ENCODE measurements at places on chromosomes 16 and 17. TPM values are rescaled to one million over a fixed set of nuclear protein-coding genes. Genes with fewer than 3 reads are reported as not detected.
A peak's percentile ranks its signal among the peaks of the same experiment; 100 is the strongest.

Gene CA4
- 0.94 TPM for polyA plus RNA-seq

Gene RPRML
- not detected for polyA plus RNA-seq

DNA sequence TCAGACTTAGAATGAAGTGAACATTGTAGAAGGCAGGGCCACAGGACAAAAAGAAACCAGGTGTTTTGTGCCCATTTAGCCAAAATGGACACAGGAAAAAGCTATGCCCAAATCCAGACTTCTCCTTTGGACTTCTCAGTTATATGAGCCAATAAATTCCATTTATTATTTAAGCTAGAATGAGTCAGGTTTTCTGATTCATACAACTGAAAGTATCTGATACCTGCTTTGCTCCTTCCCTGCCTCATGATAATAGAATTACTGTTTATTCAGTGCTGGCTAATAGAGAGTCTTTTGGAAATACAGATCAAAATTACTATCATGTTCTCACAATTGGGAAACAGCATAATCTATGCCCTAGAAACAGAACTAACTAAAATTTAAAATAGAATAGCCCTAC, 8.7 kb upstream of the CPD start:
- no peak for DNase-seq

DNA sequence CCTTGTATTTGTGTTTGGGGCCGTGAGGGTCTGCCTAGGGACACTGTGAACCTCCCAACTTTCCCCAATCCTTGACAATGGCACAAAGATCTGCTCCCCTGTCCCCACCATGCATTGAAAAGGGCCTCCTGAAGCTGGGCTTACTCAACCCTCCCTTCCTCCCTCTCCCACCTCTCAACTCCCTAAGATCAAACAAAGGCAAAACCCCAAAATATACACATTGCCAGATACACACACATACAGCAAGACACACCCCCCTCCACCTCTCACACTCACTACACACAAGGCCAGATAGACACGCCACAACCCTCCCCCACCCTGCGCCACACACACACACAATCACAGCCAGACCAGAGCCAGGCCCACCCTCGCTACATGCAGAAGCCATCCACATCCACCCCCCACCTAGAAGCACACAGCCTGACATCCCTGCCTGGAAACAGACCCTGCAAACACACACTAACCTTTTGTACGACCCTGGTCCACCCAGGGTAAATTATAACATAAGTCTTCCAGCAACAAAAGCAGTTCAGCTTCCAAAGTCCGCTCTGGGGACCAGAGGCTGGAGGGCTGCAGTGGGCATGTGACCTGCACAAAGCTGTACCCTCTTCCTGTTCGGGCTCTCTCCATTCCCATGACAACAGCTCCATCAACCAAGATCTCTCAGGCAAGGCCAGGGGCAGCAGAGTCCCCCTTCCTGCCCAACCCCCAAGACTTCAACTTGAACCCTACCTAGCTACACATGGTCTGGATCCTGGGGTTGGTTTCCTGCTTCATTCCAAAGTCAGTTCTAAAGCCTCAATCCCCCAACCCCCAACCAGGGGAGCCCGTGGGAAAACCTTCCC, 1.9 kb downstream of the PCGF2 start:
- peak; percentile 49 for DNase-seq

DNA sequence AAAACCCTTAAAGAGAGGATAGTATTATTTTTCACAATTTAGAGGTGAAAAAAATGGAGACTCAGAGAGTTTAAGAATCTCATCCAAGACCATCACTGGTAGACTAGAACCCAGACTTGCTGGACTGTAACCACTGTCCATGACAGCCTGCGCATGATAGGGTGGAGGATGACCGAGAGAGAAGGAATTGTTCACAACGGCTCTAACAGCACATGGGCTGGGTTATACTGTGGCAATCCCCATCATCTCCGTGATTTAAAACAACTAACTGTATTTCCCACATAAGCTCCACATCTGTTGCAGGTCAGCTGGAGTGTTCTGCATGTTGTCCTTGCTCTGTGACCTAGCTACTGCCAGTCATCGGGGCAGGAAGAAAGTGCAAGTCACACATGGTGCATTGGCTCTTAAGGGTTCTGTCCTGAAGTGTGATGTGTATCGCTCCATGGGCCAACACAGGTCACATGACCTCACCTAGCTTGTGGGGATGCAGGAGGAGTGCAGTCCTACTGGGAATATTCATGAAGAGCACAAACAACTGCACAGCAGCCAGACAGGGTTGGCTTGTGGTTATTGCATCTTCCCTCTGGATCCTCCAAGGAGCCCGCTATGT, 131.2 kb upstream of the MPHOSPH6 start:
- DNase-seq: no peak

- DNase-seq: no peak
These were observed 16.0 kb downstream of the RSL1D1 start for GRCh38 chr16:11835309-11835708.

DNA sequence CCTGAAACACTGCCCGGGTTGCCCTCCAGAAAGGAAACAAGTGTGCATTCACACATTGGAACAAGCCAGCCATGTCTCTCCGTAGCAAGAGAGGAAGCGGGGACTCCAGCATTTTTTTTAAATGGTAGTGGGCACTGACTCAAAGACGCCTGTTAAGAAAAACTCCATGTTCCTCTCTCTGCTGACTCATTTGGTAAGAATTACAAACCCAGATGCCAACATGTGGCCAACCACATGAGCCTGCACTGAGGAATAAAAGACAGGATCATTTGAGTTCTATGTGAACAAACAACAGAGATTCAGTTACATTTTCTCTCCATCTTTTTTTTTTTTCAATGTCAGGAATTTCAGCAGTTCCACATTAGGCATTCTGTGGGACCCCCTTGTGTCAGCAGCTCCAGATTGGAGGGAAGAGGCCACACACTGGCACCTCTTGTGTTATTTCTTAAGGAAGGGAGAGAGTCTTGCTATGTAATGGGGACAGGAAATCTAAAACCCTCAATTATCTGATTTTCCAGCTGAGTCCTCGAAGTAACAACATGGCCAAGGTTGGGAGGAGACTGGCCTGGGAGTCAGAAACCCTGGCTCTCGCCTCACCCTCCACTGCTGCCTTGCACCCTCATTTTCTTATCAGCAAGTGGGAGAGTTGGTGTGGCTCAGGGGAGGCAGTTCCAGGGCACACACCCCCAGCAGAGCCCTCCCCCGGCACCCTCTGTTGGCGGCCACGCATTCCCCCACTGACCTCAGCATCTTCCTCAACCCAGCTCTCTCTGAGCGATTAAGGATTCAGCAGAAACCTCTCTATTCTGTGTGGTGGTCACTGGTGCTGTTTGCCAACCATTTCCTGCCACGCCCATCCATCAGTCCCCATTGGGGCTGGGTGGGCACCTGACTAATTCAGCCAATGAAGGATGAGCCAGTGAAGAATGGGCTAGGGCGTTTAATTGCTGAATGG, 173.0 kb downstream of the FOXL1 start:
- no peak for DNase-seq

- no peak for DNase-seq
These were observed 34.4 kb upstream of the SLC39A11 start for GRCh38 chr17:73126716-73127473.

- peak; percentile 36 for DNase-seq
These were observed 2.5 kb downstream of the C1QTNF8 start for GRCh38 chr16:1093284-1094123.
